Activated T-helper 9 cell treated with anti-CD3 and anti-CD28 coated beads, Interleukin-2, amount 50 U/mL, for 16 hours (primary cell): ENCODE measurements at places on chromosomes 6 and 20.

DNA sequence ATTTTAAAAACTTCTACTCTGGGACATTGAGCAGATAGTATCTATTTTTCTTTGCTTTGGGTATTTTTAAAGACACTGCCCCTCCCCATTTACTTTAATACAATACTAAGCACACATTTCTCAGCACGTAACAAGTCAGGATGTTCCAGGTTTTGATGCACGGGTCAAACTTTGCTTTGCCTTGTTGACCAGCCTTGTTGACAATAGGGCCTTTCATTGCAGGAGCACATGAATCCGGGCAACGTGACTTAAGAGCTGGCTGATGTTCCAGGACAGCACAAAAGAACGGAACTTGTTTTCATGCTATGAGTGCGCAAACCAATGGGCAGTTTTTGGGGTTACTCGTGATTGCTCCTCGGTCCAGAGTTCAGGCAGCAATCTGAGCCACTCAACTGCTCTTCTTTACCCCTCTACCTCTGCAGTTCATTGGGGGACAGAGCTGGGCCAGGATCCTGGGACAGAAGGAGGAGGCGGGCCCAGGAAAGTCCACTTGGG is 78.6 kb upstream of the SLC22A16 start:
- DNase-seq: no peak

- DNase-seq: no peak
Measured at GRCh38 chr20:35027301-35027700, 65.3 kb downstream of the TRPC4AP start.

GRCh38 chr6:144657691-144658090 is 372.6 kb downstream of the UTRN start:
- DNase-seq: no peak

DNA sequence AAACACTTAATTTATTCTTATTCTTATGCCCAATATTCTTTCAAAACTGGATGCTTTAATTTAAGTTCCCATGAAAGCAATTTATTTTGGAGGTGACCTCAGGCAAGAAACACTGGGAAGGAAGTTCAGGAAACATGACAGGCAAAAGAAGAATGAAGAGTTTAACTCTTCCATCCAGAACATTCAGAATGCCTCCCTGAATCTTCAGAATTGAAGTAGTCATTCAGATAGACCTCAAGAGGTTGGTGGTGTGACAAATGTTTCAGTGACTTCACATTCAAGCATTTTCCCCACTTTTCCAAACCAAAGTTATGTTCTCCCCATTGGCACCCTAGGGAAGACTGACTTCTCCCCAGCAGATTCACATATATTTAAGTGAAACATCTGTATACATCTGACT is 110.5 kb downstream of the HAO1 start:
- no peak for DNase-seq

DNA sequence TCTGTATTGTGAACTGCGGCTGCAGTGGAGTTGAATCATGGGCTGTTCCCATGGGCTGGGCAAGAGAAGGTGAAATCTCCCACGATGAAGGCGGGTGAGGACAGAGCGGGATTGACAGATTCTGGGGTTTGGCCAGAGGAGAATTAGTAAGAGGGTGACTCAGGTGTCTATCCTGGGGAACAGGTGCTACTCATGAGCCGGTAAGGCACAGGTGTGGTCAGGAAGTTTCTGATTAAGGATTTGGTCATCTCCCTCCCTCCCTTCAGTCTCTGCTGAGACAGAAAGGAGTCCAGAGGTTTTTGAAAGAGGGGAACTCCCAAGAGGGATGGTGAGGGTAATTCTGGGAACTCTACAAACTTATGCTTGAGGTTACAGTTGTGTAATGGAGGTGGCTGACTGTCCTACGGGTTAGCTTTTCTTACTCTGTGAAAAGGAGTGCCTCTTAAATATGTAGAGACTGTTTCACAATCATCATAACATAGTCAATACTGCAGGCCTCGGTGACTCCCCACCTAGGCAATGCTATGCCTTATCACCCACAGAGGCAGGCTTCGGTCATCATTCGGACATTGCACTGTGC is 31.5 kb downstream of the SERPINB1 start:
- DNase-seq: no peak

DNA sequence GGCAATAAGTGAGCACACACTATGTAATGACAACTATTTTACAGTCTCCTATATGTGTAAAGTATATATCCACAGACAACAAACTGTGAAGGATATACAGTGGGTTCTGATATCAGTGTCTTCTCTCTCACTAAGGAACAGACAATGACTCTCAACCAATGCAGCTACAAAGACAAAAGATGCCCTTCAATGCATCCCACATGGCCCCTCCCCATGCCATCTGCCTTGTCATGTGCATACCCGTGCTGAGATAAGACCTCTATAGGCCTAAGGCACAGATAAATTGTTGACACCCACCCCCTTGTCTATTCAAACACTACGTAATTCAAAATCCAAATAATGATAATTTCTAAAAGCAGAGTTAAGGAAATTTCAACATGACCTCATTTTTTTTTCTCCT is 1123.5 kb upstream of the MAP3K7 start:
- DNase-seq: no peak

- no peak for DNase-seq
Measured at GRCh38 chr6:162118706-162119105, 608.9 kb downstream of the PRKN start.

- no peak for DNase-seq
Measured at GRCh38 chr6:135022050-135022697, 32.4 kb downstream of the HBS1L start.

DNA sequence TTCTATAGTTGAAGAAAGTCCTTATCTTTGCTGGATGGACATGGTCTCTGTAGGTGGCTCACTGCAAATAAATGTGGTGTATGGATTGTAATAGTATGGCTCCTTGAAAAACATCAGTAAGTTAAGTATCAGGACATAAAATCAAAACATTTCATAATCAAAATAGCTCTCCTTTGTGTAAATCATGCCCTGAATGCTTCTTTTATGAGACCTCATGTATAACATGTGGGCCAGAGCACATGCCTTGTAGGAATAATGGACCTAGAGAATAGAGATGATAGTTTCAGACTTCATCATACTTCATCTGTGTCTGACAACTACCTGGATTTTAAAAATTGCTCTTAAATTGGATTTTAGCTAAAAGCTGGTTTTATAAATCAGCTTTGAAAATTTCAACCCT is 159.9 kb downstream of the ASCC3 start:
- no peak for DNase-seq

GRCh38 chr6:57262488-57262887 is 40.4 kb upstream of the RAB23 start:
- DNase-seq: no peak

DNA sequence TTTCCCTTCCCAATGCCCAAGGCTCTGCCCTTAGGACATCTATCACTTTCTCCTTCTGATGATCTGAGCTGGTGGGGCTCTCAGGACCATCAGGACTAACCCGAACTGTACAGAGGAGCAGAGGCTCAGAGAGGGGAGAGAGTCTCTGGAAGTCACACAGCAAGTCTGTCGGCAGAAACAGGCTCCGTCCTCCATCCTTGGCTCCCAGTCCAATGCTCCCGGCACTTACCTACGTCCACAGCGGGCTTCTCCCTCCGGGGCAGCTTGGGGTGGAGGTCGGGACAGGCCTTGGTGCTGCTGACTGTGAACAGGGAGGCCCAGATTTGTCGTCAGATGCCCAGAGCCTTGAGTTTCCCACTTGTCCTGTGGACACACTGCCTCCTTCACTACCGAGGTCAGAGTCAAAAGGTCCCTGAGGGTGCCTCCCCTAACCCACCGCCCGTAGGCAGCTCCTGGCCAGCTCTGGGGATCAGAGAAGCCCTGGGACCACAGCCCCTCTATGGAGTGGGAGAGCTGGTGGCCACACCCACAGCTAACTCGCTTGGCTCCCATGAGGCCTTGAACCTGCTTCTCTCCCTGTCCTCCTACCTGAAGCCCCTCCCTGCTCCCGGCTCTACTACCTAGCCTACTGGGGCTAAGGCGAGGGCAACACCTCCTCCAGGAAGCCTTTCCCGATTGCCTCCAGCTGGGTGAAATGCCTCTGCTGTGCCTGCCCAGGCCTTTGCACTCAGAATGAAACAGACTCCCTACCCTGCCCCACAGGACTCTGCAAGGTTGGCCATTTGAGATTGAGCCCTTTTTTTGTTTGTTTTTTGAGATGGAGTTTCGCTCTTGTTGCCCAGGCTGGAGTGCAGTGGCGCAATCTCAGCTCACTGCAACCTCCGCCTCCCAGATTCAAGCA is 22.6 kb downstream of the VSTM2L start:
- DNase-seq: no peak

DNA sequence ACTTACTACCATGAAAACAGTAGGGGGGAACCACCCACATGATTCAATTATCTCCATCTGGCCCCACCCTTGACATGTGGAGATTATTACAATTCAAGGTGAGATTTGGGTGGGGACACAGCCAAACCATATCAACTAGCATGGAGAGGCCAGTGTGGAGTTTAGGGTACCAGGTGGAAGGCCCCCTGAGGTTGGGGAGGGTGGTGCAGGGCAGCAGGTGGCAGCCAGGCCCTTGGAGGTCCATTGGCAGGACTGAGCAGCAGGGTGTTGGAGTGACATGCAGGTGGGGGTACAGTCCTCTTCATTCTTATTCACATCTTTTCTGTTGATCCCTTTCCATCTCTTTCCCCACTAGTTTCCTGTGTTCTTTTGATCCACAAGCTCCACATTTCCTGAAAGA is 42.9 kb downstream of the PHACTR3 start:
- DNase-seq: no peak

- no peak for DNase-seq
Measured at GRCh38 chr20:47674686-47675085, 110.6 kb downstream of the SULF2 start.

DNA sequence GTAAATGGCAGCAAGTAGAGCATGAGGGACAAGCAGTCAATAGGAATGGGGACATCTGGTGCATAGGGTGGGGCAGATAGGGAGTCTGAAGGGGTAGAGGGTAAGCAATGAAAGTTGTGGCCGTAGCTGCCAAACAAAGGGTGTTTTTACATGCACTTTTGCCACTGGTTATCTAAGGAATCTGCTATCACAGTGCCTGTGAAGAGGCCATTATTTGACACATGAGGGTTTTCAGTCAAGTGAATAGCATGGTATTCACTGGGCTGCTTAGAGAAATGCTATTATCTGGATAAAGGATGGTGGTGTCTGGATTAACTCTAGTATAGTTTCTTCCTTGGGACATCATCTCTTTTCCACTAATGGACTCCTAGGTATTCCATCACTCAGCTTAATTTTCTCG is 118.2 kb downstream of the CARMIL1 start:
- DNase-seq: no peak

- no peak for DNase-seq
Measured at GRCh38 chr6:29442719-29443118, 3.6 kb downstream of the OR10C1 start.

DNA sequence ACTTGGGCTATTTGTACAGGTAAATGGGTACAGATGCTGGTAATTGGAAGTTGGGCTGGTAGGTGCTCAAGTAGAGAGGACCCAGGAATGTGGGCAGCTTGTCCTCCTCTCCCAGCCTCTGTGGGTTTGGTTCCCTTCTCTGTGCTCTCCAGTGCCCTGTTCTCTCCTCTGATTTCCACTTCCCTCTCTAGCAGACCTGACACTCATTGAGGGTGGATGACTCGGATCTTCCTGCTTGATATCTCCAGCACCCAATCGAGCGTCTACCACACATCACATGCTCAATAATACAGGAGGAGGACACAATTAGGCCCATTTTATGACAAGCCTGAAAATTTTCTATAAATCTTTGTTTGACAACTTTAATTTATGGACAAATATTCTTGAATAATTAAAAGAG is 23.7 kb downstream of the CST1 start:
- DNase-seq: no peak

DNA sequence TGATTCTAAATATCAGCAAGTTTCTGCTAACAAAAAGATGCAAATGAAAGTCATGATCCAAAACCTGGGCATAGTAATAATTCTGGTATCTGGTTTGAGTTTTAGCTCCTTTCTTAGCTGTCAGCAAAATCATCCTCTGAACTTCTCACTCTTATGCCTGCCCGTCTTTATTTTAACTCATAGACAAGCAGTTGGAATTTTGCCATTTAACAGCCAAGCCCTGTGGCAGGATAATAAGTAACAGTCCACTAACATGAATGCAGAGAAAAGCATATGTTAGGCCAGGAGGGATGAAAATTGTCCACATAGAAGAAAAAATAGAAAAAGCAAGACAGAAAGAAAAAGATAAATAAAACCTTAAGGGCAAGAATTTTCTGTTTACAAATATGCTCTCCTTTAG is 170.0 kb upstream of the LAMA2 start:
- no peak for DNase-seq

DNA sequence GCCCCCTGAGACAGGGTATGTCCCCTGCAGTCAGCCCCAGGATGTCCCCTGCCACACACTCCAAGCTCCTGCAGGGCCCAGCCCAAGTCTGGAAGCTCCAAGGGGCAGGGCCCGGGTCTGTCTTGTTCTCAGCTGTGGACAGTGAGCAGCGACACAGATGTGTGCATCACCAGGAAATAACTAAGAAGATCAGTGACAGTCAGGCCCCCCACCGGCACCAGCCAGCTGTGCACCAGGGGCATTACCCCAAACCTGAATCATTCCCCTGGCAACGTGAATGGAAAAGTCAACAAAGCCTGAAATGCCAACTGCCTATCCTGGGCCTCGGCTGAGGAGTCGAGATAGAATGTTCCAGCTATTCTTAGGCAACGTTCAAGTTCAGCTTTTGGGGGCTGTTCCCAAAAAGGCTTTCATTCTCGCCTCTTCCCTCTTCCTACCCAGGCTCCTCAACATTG is 105.0 kb downstream of the PREX1 start:
- no peak for DNase-seq

DNA sequence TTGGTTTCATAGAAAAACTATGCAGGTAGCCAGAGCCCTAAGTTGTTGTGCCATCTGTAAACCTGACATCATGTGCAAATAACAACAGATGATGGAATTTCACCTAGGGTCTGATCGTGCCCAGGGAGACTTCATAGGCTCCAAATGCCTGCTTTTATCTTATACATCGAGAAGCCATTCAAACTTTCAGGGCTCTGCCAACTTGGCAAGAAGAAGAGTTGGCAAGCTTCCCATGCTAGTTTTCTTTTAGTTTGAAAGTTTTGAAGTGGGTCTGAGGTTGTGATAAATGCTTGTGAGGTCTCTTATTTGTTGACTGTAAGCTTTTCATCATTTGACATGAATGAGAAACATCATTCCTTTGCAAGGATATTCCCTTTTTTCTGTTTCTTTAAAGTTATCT is 175.4 kb upstream of the FLRT3 start:
- DNase-seq: no peak

GRCh38 chr6:122322824-122323223 is 76.6 kb upstream of the HSF2 start:
- no peak for DNase-seq

DNA sequence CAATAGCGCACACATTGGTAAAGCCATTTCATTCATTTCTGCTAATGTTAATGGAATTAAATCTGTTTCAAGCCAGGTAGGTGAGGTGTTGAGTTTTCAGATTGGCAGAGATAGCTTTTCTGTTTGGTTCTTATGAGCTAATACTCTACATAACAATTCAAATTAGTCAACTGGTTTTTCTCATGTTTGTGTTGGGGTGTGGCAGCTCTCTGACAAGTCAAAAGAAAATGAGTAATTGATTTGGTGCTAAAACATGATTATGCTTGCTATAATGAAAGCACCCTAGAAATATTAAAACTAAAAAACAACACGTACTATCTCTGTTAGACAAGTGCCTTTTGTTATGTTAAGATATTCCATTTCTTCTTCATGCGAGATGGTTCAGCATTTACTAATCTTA is 13.6 kb downstream of the PPP1R14C start:
- DNase-seq: no peak

GRCh38 chr20:46087161-46087560 is 2.6 kb downstream of the NCOA5 start:
- DNase-seq: no peak

GRCh38 chr6:141667580-141668309 is 465.0 kb upstream of the GJE1 start:
- no peak for DNase-seq

GRCh38 chr20:42549496-42549895 is 640.2 kb downstream of the PTPRT start:
- DNase-seq: no peak
